ENCODE measurements at places on chromosomes 1 and 21.

GRCh38 chr21:32918478-32919120 is 107.1 kb upstream of the OLIG2 start:
- no peak for DNase-seq

GRCh38 chr1:185373813-185374529 is 56.9 kb upstream of the IVNS1ABP start:
- no peak for DNase-seq

GRCh38 chr1:33805988-33806387 is 57.9 kb upstream of the HMGB4 start:
- no peak for DNase-seq

- no peak for DNase-seq
Observed at GRCh38 chr1:185960422-185961321, 226.5 kb downstream of the HMCN1 start.

- DNase-seq: no peak
Observed at GRCh38 chr21:32917362-32918135, 108.2 kb upstream of the OLIG2 start.

DNA sequence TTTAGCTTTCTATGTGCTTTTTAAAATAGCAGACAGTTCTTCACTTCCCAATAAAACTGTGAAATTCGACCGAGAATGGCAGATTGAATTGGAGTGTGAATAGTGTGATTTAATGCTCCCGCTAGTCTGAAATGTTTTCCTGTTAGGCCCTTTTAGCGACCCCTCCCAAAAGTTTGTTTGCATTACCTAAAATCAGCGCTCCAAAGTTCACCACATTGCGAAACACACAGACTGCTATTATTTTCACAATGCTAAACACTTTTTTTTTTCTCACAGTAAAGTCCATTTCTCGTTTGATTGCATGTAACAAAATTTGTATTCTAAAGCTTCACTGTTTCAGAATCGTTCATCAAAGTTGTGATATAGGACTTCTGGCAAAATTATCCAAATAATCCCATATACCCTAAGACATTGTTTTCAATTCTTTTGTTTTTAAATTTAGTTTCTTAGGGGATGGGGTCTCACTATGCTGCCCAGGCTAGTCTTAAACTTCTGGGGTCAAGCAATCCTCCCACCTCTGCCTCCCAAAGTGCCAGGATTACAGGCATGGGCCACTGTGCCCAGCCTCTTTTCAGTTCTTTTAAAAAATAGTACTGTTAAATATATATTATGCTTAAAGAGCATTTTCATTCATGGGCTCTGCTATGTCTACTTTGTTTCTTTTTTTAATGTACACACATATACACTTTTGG is 76.5 kb upstream of the USH2A start:
- DNase-seq: no peak

DNA sequence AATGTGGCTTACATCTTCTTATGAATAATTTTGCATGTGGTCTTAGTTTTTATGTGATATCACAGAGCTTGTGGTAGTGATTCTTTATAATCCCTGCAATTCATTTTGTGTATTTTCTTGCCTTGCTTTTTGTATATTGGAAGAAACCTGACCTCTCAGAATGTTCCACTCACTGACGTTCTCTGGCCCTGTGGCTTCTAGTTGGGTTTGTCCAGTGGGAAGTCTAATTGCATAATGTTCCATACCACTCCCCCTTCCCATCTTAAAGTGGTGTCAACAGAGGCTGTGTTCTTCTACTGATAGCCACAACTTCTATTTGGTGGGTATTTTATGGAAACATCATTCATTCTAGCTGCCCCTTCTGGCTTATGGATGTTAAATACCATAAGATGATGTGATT is 225.3 kb downstream of the BACH1 start:
- no peak for DNase-seq

DNA sequence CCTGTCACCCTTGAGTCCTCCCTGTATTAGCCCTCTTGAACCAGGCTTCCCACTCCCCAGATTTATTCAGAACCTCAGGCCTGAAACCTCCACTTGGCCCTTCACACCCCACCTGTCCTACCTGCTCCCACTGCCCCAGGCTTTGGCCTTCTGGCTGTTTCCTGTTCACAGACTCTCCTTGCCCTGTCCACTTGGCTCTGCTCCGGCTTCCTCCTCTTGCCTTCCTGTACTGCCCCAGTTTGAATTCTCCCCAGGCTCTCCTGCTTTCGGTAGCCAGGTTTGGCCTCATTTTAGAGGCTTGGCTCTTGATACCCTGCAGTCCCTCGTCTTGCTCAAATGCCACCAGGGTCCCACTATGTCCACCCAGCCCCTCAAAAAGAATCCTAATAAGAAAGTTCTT is 385.2 kb downstream of the KCNH1 start:
- DNase-seq: no peak

DNA sequence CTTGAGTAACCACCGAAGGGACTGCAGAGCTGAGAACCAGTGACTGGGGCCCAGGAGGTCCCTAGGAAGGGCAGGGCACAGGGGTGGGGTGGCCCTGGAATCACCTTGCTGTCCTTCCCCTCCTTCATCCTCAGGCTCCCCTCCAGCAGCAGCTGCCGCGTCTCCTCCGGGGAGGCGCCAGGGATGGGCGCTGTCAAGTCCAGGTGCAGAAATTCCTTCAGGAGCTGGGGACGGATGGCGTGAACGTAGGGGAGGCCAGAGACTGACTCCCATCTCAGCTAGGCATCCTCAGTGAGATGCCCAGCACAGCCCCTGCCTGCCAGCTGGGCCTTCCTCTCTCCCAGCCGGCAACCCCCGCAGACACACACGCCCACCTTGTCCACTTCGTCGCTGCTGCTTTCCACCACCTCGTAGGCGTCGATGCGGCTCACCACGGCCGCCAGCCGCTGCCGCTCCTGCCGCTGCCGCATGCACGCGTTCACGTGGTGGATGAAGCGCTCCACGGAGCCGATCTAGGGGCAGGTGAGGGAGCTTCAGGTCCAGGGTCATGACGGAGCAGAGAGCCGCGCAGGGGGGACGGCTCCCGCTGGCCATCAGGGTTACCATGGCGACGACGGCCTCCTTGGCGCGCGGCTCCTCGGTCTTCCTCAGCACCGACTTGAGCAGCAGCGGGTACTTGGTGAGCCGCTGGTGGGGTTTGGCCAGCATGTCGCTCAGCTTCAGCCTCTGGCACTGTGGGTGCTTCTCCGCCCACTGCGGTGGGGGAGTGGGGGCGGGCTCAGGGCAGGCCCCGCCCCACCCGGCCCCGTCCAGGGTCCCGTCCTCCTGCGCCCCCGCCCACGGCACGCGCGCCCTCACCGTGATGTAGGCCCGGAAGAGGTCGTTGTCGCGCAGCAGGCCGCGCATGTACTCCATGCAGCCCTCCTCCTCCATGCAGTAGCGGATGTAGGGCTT is 4.4 kb upstream of the TNFRSF25 start:
- no peak for DNase-seq

- no peak for DNase-seq
Observed at GRCh38 chr21:33055991-33056390, 13.9 kb upstream of the OLIG1 start.

DNA sequence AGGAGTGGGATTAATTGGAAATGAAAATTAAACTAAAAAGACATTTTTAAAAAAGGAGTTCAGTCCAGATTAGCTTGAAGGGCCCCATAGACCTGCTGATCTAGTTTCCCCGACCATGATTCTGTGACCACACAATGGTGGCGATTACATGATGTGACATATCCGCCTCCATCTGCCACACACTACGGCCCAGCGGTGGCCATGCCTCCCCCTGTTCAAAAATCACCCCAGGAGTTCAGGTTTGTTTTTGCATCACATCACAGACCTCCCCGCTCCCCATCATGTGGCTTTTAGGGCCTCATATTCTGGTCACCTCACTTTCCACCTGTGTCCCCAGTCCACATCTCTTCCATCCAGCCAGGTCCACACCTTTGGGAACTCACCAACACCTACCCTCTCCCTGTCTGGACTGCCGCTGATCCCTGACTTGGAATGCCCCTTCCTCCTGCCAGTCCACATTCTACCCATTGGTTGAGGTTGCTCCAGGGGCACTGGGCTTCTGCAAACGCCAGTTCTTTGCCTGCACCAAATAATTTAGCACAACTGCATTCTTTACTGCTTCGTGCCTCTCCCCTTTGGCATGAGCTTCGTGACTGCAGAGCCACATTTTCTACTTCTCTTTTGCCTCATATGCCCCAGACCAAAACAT is 38.9 kb downstream of the CD247 start:
- DNase-seq: no peak

GRCh38 chr1:243323491-243323890 is 67.7 kb downstream of the SDCCAG8 start:
- no peak for DNase-seq

- DNase-seq: no peak
Observed at GRCh38 chr1:182668521-182669054, 15.8 kb downstream of the RGS8 start.

Measured in non-pigmented ciliary epithelial cell (primary cell).